ENCODE measurements at places on chromosomes 4 and X.

GRCh38 chr4:15012017-15012788, 9.9 kb downstream of the CPEB2 start:
- H3K36me3 ChIP-seq: no peaks in the 10 kb centered on the region
- no peak for DNase-seq
- H3K27me3 ChIP-seq: peaks cover under 1% of the 10 kb centered on the region
- no peak overlapping the region for H3K27ac ChIP-seq
- H3K4me1 ChIP-seq: peaks cover 30% of the 10 kb centered on the region
- H3K4me3 ChIP-seq: no peak overlapping the region

- DNase-seq: no peak
- no peak overlapping the region for H3K27ac ChIP-seq
- no peak overlapping the region for H3K4me3 ChIP-seq
- peaks cover 53% of the 10 kb centered on the region for H3K4me1 ChIP-seq
Measured at GRCh38 chrX:132745593-132745992, 212.8 kb downstream of the HS6ST2 start.

DNA sequence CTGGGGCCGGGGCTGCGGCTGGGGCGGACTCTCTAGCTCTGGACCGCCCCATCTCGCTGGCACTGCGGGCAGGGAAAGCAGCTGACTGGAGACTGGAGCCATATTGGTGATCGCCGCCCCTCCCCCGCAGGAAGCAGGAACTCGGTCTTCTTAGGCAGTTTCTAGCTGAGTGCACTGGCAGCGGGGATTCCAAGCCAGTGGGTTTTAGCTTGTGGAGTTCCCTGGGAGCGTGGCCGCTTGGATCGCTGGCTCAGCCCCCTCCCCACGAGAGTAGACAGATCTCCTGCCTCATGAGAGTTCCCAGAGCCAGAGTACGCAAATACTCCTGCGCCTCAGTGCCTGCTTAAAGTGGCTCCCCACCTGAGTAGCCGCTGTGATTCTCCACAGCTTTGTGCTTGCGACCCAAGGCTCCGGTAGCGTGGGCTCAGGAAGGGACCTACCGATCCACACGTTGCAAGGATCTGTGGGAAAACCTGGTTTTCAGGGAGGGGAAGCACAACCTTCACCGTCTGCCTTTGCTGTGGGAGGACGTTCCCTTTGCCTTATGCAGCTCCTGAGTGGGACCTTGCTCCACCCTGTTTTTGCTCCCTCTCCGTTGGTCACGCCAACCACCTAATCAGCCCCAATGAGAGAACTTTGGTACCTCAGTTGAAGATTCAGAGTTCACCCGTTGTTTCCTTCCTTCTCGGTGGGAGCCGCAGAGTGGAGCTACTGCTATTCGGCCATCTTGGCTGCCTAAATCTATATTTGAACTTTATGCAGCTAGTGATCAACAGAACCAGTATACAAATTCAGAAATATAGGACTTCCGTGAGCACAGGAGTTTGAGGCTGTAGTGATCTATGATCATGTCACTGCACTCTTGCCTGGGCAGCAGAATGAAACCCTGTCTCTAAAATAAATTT, 803.9 kb upstream of the PCDH10 start:
- no peaks in the 10 kb centered on the region for H3K27me3 ChIP-seq
- H3K4me1 ChIP-seq: 0 out of 2 replicates have a peak, but pooled peaks cover 2% of the 10 kb centered on the region
- peaks cover 11% of the 10 kb centered on the region for H3K36me3 ChIP-seq
- no peak overlapping the region for H3K27ac ChIP-seq
- peak; percentile 14 for DNase-seq

GRCh38 chr4:137705171-137705783, 173.0 kb upstream of the PCDH18 start:
- H3K4me1 ChIP-seq: no peaks in the 10 kb centered on the region
- H3K4me3 ChIP-seq: no peak overlapping the region
- DNase-seq: no peak
- peaks cover 11% of the 10 kb centered on the region for H3K36me3 ChIP-seq

- H3K27me3 ChIP-seq: no peaks in the 10 kb centered on the region
- H3K27ac ChIP-seq: no peak overlapping the region
- H3K4me3 ChIP-seq: no peak overlapping the region
- H3K4me1 ChIP-seq: peaks cover 26% of the 10 kb centered on the region
- no peak for DNase-seq
Measured at GRCh38 chr4:186168750-186169149, 22.6 kb upstream of the CYP4V2 start.

GRCh38 chrX:14899607-14900006, 26.4 kb downstream of the MOSPD2 start:
- no peak overlapping the region for H3K4me3 ChIP-seq
- no peak overlapping the region for H3K27ac ChIP-seq
- no peak for DNase-seq

DNA sequence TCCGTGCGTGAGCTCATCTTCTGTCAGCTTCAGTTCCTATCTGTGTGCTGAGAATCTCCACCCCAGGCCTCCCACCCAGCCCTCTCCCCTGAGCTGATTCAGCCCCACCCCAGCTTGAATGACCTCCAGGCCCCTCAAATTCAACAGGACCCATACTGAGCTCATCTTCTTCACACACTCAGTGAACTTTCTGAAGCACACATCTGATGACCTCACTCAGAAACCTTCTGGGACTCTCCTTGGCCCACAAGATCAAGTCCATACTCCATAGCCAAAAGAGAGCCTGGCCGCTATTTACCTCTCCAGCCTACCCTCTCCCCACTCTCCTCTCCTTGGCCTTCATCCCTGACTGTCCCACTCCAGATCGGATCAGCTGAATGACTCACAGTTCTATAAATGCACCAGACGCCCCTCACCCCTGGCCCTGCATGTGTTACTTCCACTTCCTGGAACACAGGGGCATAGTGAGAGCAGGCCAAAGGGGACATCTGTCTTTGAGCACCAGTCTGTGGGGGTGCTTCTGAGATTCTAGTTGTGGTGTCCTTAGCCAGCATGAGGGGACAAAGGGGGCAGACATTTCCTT, 62.5 kb downstream of the PJA1 start:
- no peak for DNase-seq
- no peak overlapping the region for H3K4me3 ChIP-seq
- no peak overlapping the region for H3K27ac ChIP-seq

- H3K4me3 ChIP-seq: peak overlapping the region; percentile 93
- H3K4me1 ChIP-seq: peaks cover 49% of the 10 kb centered on the region
- no peaks in the 10 kb centered on the region for H3K36me3 ChIP-seq
- no peak overlapping the region for H3K27ac ChIP-seq
- no peak for DNase-seq
Measured at GRCh38 chr4:139555705-139556070, 331 bp downstream of the SETD7 start.

- H3K27me3 ChIP-seq: peaks cover 3% of the 10 kb centered on the region
- peaks cover 9% of the 10 kb centered on the region for H3K4me1 ChIP-seq
- no peak for DNase-seq
- peak overlapping the region; percentile 31 for H3K27ac ChIP-seq
- 0 out of 2 replicates have a peak, but pooled peaks cover 3% of the 10 kb centered on the region for H3K36me3 ChIP-seq
Measured at GRCh38 chr4:89829470-89830138, 7.4 kb downstream of the SNCA start.

Measured in WTC11 (cell line).